ENCODE measurements at places on chromosomes 13 and 19.

- no peak for DNase-seq
Measured at GRCh38 chr19:38394488-38394887, 6.0 kb downstream of the SPRED3 start.

GRCh38 chr13:68027306-68027705 lies 797.2 kb upstream of the PCDH9 start:
- no peak for DNase-seq

DNA sequence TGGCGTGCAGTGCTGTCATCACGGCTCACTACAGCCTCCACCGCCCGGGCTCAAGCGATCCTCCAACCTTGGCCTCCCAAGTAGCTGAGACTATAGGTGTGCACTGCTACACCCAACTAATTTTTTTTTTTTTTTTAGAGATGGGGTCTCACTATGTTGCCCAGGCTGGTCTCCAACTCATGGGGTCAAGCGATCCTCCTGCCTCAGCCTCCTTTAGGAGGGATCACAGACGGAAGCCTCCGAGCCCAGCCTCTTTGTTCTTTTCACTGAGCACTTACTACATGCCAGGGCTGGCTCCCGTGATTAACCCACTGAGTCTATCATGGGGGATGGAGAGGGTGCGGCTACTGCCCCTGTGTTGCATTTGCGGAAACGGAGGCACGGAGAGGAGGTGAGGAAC lies 12.9 kb upstream of the CACTIN start:
- no peak for DNase-seq

- DNase-seq = no peak
Measured at GRCh38 chr13:73697166-73697565, 437.0 kb downstream of the KLF12 start.

DNA sequence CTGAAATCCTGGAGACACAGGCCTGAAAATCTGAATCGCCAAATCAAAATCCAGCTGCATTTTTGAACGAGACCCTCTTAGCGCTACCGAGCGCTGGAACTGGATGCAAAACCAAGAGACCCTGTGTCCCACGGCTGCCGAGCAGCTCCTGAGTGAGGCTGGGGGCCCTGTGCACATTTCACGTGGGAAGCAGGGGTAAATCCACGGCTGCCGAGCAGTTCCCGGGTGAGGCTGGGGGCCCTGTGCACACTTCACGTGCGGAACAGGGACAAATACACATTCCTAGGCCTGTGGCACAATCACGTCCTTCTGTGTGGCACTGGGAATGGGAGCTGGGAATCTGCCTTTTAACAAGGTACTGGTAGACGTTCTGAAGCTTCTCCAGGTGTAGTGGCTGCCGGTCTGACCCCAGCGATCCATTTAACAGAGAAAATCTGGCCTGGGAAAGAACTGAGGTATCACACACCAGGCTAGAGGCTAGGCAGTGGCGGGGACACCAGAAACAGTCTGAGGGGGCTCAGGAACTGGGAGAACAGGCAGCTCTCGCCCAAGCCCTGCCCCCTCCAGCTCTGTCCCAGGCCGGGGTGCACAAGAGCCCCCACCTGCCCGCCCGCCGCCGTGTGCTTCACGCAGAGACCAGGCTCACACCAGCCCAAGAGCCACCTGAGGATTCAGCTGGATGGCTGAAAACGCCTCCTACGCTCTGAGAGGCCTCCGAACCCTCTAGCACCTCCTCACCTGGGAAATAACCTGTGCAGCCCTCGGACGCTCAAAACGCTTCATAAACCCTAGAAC lies 11.0 kb upstream of the C2CD4C start:
- no peak for DNase-seq

GRCh38 chr19:7217861-7218260 lies 76.4 kb downstream of the INSR start:
- DNase-seq = no peak

GRCh38 chr13:46717856-46718255 lies 79.1 kb downstream of the ESD start:
- DNase-seq = no peak

DNA sequence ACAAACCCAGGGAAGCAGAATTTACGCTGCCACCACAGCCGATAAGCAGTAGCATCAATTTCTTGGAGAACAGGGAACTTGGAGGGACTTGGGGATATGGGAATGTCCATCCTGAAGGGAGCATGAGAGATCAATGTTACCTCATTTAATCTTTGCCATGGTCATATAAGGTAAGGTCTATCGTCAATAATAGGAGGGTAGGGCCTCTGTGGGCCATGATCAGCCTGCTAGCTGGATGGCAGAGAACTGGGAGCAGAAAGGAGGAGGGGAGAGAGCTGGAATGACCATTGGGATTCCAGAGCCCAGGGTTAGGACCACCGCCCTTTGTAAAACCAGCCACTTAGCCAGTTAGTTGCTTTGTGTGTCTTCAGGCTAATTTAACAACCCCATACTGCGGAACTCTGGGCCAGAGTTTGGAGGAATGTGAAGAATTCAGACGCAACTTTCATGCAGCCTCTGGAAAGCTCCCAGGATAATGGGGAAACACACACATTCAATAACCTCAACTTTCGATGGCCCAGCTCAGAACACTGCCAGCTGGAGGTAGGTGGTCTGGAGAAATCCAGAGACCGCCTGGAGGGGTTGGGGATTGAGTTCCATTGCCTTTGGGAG lies 40.3 kb downstream of the ZNF557 start:
- DNase-seq = no peak

GRCh38 chr13:44305917-44306370 lies 67.7 kb upstream of the SERP2 start:
- DNase-seq = no peak

- peak; percentile 45 for DNase-seq
Measured at GRCh38 chr19:13847407-13848339, 29.3 kb upstream of the NANOS3 start.

DNA sequence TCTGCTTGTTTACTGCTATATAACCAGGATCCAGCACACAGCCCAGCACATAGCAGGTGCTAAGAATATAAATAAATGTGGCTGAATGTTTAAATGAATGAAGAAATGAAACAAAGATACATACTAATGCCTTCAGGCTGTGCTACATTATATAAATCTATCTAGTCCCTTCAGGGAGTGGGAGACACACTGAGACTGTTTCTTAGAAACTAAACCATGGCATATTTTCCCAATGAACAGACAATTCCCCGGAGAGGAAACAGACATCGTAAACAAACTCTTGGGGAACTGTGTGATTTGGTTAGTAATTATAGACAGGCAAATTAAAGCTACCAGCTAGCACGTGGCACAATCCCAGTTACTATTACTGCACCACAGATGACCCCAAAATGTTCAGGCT lies 9.7 kb upstream of the FEM1A start:
- DNase-seq = peak; percentile 3

- no peak for DNase-seq
Measured at GRCh38 chr13:37669845-37670244, 71.3 kb upstream of the POSTN start.

- no peak for DNase-seq
Measured at GRCh38 chr19:1213391-1214286, 8.1 kb downstream of the STK11 start.

- DNase-seq = no peak
Measured at GRCh38 chr13:51767100-51767499, 36.9 kb downstream of the DHRS12 start.

GRCh38 chr19:35488677-35489076 lies 1.6 kb downstream of the KRTDAP start:
- DNase-seq = no peak

DNA sequence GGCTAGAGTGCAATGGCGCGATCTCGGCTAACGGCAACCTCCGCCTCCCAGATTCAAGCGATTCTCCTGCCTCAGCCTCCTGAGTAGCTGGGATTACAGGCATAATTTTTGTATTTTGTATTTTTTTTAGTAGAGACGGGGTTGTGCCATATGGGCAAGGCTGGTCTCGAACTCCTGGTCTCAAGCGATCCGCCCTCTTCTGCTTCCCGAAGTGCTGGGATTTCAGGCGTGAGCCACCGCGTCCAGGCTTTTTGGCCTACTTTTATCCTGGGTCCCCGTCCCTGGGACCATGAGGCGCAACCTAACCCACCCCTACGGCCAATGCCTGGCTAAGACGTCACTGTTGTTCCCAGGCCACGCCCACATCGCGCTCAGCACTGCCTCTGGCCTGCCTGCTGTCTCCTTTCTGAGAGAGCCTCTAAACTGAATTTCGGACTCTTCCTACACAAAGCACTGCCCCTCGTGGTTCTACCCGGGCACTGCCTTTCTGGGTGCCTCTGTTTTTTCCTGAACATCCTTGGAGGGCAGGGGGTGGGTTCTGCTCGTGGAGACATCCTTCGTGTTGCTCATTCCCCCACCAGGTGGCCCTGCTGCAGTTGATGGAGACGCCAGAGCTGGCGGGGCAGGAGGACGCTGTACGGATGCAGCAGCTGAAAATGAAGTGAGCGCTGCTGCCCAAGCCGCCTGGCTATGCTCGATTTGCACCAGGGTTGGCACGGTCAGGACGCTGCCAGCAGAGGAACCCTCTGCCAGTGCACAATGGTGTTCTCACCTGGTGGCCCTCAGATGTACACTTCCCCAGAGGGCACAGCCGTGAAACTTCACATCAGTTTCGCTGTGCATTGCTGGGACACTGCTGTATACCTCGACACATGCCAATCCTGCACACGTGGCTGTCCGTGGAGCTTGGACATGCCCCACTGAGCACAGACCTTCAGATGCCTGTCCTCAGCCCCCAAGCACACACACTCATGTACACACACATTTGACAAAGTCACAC lies 2.0 kb downstream of the REX1BD start:
- peak; percentile 99 for DNase-seq

- peak; percentile 40 for DNase-seq
Measured at GRCh38 chr13:22311734-22312404, 641.0 kb downstream of the FGF9 start.

GRCh38 chr13:69641773-69642172 lies 465.9 kb upstream of the ATXN8OS start:
- no peak for DNase-seq

DNA sequence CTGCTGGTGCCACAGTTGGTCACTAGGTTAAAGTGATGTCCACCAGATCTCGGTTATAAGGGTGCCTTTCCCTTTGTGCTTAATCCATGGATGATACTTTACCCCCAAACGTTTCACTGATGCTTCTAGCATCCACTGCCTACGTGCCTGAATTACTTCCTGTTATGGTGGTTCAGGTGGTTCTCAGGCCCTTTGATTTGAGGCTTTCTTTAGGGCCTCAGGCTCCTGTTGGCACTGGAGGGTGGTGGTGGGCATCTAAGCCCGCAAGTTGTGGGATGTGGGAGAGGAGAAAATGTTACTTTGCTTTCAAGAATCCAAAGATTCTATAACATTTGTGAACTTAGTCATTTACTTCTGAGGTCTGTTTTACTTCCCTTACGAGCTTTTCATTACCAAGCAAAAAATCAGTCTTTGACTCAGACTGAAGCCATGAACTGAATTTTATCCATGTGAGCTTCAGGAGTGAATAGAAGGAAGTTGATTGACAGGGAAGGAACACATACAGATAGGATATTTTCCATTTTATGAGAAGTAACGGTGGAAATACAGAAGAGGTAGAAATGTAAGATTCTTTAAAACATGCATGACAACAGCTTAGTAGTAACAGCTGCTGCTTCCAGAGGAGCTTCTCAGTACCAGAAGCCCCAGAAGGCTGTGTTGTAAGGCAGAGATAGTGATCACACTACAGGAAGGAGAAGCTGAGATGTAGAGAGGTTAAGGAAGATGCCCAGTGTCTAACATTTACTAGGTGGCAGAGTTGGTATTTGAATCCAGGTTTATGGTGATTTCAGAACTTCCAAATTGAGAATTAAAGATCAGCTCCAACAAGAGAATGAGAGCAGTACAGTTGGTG lies 65.0 kb downstream of the ARHGEF7 start:
- no peak for DNase-seq

GRCh38 chr19:2266183-2266993 lies 10.2 kb upstream of the JSRP1 start:
- no peak for DNase-seq

DNA sequence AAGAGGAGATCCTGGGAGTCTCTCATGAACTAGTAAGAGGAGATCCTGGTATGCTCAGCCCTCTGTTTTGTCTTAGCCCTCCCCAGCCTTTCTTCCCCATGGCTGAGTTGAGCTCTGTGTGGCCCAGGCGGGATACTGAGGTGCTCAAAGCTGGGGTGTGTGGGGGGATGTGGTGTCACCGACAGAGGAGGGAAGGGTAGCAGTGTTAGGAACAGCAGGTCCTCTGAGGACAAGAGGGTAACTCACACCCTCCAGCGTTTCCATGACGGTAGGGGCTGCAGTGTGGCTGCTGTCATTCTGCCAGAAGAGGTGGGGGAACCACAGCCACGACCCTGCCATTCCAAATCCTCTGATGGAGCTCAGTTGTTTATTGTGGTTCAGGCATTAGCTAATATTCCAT lies 691 bp downstream of the KIR2DL4 start:
- DNase-seq = no peak

GRCh38 chr19:55352040-55352439 lies 2.5 kb downstream of the COX6B2 start:
- no peak for DNase-seq

DNA sequence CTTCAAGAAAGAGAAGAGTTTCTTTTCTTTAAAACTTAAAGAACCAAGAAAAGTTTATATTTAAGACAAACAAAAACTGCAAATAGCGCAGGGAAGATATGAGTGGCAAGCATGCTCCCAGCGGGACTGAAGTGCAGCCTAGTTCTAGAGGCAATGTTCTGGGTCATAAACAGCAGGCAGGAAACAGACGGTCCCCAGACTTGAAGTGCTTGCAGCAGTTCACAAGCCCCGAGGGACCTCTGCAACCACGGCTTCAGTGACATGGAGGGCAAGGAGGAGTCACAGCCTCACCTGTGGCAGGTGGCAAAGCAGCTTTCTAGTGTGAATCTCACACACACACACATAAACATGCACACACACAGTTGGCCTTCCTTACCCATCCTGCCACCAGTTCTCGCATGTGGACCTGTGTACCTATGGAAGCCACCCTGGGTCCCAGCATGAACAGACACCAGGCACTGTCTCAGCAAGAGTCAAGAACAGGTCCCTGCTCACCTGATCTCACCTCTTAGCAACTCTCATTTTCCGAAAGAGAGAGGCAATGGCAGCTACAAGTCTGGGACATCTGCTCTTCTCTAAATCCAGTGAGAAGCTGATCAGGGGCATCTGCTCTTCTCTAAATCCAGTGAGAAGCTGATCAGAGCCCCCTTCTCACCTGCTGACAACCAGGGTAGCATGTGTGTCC lies 162.0 kb downstream of the EFNB2 start:
- peak; percentile 70 for DNase-seq

Data from NCI-H1694 treated with DMSO at 0.1 percent for 48 hours (cell line).